T1000 (cell line): ENCODE measurements at places on chromosomes 3 and 15.

- DNase-seq, result no peak
These were observed 2.6 kb downstream of the MEX3B start for GRCh38 chr15:82043130-82043673.

GRCh38 chr15:69603369-69604071 is 150.9 kb downstream of the RPLP1 start:
- no peak for DNase-seq

- no peak for DNase-seq
These were observed 8.1 kb upstream of the DLG1 start for GRCh38 chr3:197306374-197307086.

GRCh38 chr3:113514265-113514769 is 639 bp downstream of the SPICE1 start:
- DNase-seq, result no peak
